T-helper 2 cell treated with Interferon-gamma antibody and Interleukin-4, amounts not matched to agents 5 μg/mL and 100 μg/mL, for 36 hours (primary cell): ENCODE measurements at places on chromosomes 1 and 21.

DNA sequence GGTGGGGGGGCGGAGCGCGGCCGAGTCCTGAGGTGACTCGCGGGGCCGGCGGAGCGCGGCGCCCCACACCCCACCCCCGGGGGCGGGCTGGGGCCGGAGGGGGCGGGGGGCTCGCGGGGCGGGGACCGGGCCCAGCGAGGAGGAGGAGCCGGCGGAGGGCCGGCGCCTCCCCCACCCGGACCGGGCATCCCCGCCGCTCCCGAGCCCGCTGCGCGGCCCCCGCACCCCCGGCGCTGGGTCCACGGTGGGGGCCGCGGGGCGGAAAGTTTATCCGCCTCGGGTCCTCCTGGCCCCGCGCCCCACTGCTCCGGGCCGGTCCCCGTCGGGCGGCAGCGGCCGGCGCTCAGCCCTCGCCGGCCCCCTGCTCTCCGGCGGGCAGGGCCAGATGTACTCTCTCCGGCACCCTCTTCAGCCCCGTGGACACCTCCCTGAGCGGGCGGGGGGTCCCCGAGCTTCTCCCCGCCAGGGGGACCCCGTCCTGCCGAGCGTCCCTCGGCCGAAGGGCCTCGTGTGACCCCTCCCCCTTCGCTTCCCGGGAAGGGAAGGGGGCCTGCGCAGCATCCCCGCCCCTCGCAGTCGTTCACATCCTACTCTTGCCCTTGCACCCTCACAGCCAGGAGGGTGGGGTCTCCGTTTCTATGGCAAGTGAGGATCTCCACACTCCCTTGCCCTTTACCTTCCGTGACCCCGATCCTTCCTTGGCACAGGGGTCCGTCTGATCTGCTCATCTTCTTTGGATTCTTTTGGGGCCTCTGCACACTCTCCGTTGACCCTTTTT, 663 bp downstream of the CAMTA1 start:
- H3K36me3 ChIP-seq, result peaks cover 2% of the 10 kb centered on the region
- peaks cover 7% of the 10 kb centered on the region for H3K27me3 ChIP-seq
- peak; percentile 50 for DNase-seq
- peaks cover 32% of the 10 kb centered on the region for H3K4me1 ChIP-seq

GRCh38 chr1:24970926-24971875, 41.1 kb upstream of the RUNX3 start:
- no peak for DNase-seq
- H3K27ac ChIP-seq, result peak overlapping the region; percentile 71
- peaks cover 51% of the 10 kb centered on the region for H3K4me1 ChIP-seq
- peak overlapping the region; percentile 34 for H3K4me3 ChIP-seq
- no peaks in the 10 kb centered on the region for H3K27me3 ChIP-seq
- peaks cover 18% of the 10 kb centered on the region for H3K36me3 ChIP-seq

DNA sequence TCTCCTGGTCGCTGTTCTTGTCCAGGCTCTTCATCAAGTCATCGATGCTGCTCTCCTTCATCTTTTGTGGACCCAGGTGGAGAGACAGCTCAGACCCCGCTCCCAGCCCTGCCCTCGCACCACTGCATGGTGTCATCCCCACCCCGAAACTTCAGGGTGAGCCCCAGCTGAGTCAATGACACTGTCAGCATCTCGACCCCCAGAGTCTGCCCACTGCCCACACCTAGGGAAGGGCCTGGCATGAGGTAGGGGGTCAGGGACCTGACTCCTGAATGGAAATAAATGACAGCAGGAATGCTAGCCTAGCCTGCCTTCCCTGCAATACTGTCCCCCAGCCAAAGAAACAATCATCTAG, 1.6 kb upstream of the S100A6 start:
- H3K4me3 ChIP-seq, result peak overlapping the region; percentile 54

GRCh38 chr1:207659545-207660153, 14.7 kb downstream of the CR1L start:
- DNase-seq, result no peak
- H3K36me3 ChIP-seq, result no peaks in the 10 kb centered on the region
- no peak overlapping the region for H3K4me3 ChIP-seq
- H3K4me1 ChIP-seq, result no peaks in the 10 kb centered on the region

DNA sequence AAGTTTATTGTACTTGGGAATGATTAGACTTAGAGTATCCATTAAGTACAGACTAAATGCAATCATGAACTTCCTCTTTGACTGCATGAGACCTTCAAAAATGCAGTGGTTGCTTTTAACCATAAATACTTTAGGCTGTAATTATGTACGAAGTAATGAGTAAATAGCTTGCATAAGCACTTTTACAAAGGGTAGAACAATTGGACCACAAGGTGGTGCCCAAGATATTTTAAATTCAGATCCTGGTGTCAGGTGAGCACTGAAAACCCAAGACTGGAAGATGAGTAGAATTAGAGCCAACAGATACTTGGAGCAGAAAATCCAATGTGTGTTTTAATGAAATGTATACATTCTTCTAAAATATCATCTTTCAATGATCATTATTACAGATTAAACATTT, 43.4 kb upstream of the RHOU start:
- peaks cover 43% of the 10 kb centered on the region for H3K27me3 ChIP-seq
- H3K4me3 ChIP-seq, result no peak overlapping the region
- peaks cover 7% of the 10 kb centered on the region for H3K4me1 ChIP-seq
- no peak for DNase-seq
- no peaks in the 10 kb centered on the region for H3K36me3 ChIP-seq

DNA sequence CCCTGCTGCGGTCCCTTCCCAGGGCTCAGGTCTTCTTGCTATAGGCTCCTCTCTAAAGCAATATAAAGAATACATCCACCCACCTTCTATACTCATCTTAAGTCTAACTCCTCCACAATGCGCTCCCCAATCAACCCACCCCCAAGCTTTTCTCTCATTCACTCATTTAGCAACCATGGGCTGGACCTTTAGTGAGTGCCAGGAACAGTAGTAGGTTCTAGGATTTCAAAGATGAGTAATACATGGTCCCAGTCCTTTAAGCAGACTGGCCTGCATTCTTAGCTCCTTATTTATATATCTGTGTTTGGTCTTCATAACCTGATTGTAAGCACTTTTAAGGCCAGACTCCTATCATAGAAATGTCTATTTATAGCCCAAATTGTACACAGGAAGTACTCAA, 5.9 kb downstream of the CAMK1G start:
- no peaks in the 10 kb centered on the region for H3K36me3 ChIP-seq
- DNase-seq, result no peak
- H3K4me3 ChIP-seq, result no peak overlapping the region

GRCh38 chr1:161910604-161911003, 113.1 kb downstream of the OLFML2B start:
- no peaks in the 10 kb centered on the region for H3K27me3 ChIP-seq
- peaks cover 6% of the 10 kb centered on the region for H3K36me3 ChIP-seq
- no peak overlapping the region for H3K27ac ChIP-seq
- DNase-seq, result no peak
- no peak overlapping the region for H3K4me3 ChIP-seq

DNA sequence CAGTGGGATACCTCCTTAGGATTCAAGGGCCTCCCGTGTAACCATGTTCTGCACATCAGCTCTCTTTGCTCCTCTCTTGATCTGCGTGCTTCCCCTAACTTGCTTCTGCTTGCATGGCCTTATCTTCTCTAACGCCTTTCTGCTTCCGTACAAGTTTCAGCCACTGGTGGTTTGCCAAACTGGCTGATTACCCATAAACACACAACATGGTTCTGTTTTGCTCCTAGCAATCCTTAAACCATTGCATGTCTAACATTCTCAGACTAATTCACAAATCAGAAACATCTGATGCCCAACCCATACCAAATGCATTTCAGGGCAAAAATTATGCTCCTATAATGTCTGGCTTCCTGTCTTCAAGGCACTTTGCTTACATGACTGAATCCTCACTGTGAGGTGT, 166.4 kb downstream of the PBX1 start:
- DNase-seq, result no peak
- no peak overlapping the region for H3K4me3 ChIP-seq
- H3K4me1 ChIP-seq, result peaks cover 7% of the 10 kb centered on the region
- no peaks in the 10 kb centered on the region for H3K27me3 ChIP-seq

DNA sequence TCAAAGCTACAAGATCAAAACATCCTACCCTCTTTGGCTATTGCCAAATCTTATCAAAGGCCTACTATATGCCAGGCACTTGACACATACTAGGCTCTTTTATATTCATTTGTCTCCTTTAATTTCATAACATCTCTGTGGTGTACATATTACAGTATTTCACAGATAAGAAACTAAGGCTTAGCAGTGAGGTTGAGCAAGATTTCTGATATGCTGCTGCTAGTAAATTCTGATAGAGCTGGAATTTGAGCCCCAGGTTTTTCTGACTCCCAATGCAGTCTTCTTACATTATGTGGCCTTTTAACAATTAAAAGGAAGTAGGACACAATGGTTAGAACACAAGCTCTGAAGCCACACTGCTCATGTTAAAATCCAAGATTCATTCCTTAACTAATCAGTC, 16.8 kb downstream of the CCDC185 start:
- no peak for DNase-seq
- peaks cover 4% of the 10 kb centered on the region for H3K4me1 ChIP-seq
- no peak overlapping the region for H3K4me3 ChIP-seq
- H3K27me3 ChIP-seq, result peaks cover 21% of the 10 kb centered on the region
- no peak overlapping the region for H3K27ac ChIP-seq
